GM04504 (cell line): ENCODE measurements at places on chromosomes 2 and 18.

GRCh38 chr2:214217599-214217998 is 193.3 kb upstream of the VWC2L start:
- DNase-seq: no peak

GRCh38 chr2:166140475-166140874 is 12.7 kb upstream of the SCN1A start:
- no peak for DNase-seq

GRCh38 chr2:191933307-191934105 is 86.6 kb upstream of the CAVIN2 start:
- no peak for DNase-seq

GRCh38 chr2:29743516-29743915 is 177.9 kb downstream of the ALK start:
- no peak for DNase-seq

DNA sequence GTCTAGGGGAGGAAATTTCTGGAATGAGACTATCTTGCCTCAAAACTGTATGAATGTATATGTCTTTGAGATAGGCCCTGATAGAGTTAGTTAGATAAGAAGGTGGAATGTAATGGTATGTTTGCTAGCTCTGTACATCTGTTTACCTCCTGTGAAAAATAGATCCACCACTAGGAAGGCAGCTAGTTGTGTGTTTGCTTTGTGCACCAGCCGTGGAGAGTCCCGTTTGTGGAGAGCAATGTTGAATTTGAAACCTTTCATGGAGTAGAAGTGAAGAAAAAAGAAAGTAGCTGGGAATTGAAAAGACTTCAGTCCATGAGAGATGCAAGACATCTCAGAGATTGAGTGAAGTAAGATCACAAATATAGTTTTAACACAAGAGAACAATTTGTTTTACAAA is 25.4 kb downstream of the ASXL3 start:
- DNase-seq: no peak

- no peak for DNase-seq
Measured at GRCh38 chr2:68272246-68272994, 20.1 kb upstream of the PPP3R1 start.

DNA sequence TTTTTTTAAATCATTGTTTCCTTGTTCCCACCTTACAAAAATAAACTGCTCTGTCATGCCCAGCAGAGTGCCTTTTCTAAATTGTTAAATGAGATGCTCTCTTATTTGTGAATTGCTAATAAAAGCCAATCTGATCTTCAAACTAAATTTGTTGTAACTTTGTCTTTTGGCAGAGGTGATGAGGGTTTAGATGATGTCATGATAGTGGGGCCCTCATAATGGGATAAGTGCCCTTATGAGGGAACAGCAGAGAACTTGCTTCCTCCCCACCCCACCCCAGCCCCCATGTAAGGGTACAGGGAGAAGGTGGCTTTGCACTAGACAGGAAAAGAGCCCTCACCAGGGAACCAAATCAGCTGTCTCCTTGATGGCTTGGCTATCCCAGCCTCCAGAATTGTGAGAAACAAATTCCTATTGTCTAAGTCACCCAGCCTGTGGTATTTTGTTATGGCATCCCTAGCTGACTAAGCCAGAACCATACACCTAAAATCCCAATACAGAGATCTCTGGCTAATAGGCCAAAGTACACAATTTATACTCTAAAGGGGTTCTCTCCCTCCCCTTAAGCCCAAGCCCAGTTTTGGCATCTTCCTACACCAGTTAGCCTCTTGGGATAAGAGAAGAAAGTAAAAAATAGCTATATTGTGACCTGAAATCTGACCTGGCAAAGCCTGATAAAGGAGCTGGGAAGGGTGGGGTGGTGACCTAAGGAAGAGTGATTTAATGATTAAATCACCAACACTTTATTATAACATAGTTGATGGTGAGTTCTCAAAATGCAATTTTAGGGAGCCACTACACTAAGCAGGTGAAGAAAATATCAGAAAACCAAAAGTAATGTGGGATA is 40.3 kb upstream of the HNRNPA3 start:
- DNase-seq: peak; percentile 53

DNA sequence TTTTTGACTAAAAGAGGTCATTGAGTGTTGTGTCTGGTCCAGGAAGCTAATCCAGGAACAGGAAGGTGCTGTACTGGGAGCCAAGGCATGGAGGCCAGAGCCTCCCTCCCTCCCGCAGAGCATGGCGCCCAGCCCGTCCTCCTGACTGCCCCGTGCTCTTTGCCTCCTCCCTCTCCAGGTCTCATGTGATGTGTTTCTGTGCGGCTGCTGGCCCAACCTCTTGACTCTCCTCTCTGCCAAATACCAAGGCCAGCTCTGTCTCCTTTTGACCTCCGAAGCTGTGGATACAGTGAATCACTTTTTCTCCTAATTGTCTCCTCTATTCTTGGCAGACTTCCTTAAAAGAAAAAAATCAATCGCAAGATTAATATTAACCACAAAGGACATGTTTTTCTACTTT is 284.1 kb downstream of the PHLPP1 start:
- DNase-seq: no peak

- DNase-seq: no peak
Measured at GRCh38 chr2:47309472-47309951, 93.4 kb upstream of the MSH2 start.

DNA sequence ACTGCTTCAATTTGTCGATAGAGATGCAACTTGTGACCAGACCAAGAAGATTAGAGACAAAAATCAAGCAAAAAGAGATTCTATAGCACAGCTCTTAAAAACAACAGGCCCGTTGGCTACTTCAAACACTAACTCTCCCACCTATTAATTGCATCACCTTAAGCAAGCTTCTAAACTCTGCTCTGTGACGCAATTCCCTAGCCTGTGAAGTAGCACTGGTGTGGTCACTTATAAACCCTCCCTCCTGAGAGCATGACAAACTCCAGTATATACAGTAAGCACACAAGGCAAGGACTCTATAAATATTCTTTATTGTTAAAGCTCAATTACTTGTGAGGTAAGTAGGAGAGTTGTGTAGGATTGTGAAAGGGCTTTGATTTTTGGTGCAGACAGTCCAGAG is 72.3 kb downstream of the CMPK2 start:
- DNase-seq: no peak

- DNase-seq: no peak
Measured at GRCh38 chr2:39431592-39432316, 5.3 kb downstream of the MAP4K3 start.

DNA sequence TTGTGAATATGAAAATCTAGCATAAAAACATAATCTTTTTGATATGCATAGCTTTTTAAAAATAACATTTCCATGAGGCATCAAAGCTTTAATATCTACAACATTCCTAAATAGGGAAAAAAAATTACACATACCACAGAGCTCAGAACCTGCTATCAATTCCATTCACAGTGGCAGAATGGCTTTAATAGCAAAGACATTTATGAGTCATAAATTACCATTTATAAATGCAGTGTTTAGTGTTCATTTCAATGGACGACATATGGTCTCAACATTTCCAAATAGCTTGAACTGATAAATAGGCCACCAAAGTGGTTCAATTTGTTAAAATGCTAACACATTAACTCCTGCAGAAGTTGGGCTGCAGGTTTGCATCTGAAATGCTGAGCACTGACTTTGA is 600.6 kb upstream of the SETBP1 start:
- DNase-seq: no peak

DNA sequence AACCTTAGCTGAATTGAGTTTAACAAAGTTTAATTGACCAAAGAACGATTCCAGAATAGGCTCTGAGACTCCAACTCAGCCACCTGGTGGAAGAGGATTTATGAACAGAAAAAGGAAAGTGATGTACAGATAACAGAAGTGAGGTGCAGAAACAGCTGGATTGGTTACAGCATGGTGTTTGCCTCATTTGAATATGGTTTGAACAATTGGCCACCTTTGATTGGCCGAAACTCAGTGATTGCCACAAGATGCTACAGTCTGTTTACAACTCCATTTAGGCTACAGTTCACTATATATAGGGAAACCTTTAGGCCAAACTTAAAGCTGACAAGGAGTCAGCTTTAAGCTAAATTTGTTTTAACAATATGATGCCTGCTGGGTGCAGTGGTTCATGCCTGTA is 28.1 kb upstream of the SLC35G4 start:
- no peak for DNase-seq

GRCh38 chr2:60368456-60368855 is 185.0 kb downstream of the BCL11A start:
- no peak for DNase-seq

DNA sequence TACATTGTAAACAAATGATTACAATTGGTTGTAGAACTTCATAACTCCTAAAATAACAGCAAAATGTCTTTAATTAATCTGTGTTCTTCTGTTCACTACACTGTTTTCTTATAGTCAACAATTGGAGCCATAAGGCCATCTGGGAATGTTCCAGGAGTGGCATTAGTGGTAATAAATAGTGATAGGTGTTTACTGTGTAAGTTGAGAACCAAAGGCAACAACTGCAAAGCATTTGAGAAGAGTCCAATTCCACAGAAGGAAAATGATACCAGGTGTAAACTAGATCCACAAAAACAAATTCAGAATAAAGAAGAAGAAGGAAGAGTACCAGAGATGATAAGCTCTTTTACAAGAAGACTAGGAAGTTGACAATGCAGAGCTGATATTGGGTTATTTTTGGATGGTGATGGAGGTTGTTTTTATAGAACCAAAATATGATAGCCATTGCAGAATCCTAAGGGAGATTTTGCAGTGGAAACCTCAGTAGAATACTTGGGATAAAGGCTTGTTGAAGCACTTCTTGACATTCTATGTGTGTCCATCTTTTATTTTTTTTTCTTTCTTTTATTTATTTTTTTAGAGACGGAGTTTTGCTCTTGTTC is 52.9 kb downstream of the ANTXR1 start:
- no peak for DNase-seq

- no peak for DNase-seq
Measured at GRCh38 chr2:28389399-28390240, 3.0 kb upstream of the FOSL2 start.
